ENCODE measurements at places on chromosomes 12 and 14.

- no peak for DNase-seq
- H3K27me3 ChIP-seq: no peaks in the 10 kb centered on the region
- peaks cover 8% of the 10 kb centered on the region for H3K4me1 ChIP-seq
- H3K27ac ChIP-seq: peak overlapping the region; percentile 95
- peak overlapping the region; percentile 93 for H3K4me3 ChIP-seq
- no peaks in the 10 kb centered on the region for H3K36me3 ChIP-seq
These were observed 457 bp downstream of the SOCS2 start for GRCh38 chr12:93572712-93573551.

- peak overlapping the region; percentile 22 for H3K27ac ChIP-seq
- H3K4me1 ChIP-seq: peaks cover 4% of the 10 kb centered on the region
- DNase-seq: no peak
- H3K27me3 ChIP-seq: no peaks in the 10 kb centered on the region
- H3K4me3 ChIP-seq: no peak overlapping the region
- H3K36me3 ChIP-seq: no peaks in the 10 kb centered on the region
These were observed 728 bp upstream of the STON2 start for GRCh38 chr14:81400852-81401251.

- no peak for DNase-seq
- H3K4me1 ChIP-seq: no peaks in the 10 kb centered on the region
- no peaks in the 10 kb centered on the region for H3K36me3 ChIP-seq
- H3K4me3 ChIP-seq: no peak overlapping the region
- H3K27me3 ChIP-seq: no peaks in the 10 kb centered on the region
- H3K27ac ChIP-seq: no peak overlapping the region
These were observed 124.9 kb downstream of the BCAT1 start for GRCh38 chr12:24823808-24824515.

DNA sequence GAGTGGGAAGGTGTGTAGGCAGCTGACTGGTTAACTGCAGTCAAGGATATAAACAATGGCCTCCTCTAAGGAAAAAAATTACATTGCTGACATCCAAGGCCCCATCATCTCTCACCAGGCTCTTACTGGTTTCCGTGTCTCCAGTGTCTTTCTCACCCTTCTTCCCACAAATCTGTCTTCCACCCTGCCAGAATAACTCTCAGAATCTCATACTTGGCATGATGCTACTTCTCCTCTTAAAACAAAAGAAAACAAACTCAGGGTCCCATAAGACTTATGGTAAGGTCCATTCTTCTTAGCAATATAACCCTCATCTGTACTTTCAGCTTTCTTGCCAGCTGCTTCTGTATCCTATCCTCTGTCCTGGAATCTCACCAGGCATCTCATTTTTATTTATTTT lies 68.9 kb downstream of the SUSD6 start:
- DNase-seq: no peak
- H3K4me3 ChIP-seq: no peak overlapping the region
- H3K36me3 ChIP-seq: no peaks in the 10 kb centered on the region
- H3K4me1 ChIP-seq: peaks cover 43% of the 10 kb centered on the region
- no peaks in the 10 kb centered on the region for H3K27me3 ChIP-seq
- peak overlapping the region; percentile 17 for H3K27ac ChIP-seq

- no peak for DNase-seq
- no peaks in the 10 kb centered on the region for H3K4me1 ChIP-seq
- H3K4me3 ChIP-seq: no peak overlapping the region
- H3K27me3 ChIP-seq: no peaks in the 10 kb centered on the region
- H3K36me3 ChIP-seq: no peaks in the 10 kb centered on the region
These were observed 30.6 kb upstream of the GALNT9 start for GRCh38 chr12:132359971-132360370.

DNA sequence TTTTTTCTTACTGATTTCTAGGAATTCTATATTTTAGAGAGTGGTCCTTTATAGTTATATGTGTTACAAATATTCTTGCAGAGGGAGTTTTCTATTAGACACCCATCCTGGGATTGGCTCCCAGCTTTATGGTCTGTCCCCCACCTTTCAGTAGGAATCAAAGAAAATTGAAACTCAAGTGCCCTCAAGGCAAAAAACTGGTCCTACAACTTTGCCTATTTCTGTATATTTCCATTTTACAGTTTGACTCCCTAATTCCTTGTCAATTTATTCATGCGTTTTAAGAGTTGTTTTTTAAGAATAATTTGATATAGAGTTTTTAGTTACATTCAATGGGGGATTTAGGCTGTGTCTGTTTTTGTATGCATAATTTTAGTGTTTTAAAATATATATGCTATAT lies 208.9 kb downstream of the SYNE2 start:
- H3K27ac ChIP-seq: no peak overlapping the region
- H3K4me1 ChIP-seq: no peaks in the 10 kb centered on the region
- no peak for DNase-seq
- no peaks in the 10 kb centered on the region for H3K27me3 ChIP-seq
- H3K4me3 ChIP-seq: no peak overlapping the region

DNA sequence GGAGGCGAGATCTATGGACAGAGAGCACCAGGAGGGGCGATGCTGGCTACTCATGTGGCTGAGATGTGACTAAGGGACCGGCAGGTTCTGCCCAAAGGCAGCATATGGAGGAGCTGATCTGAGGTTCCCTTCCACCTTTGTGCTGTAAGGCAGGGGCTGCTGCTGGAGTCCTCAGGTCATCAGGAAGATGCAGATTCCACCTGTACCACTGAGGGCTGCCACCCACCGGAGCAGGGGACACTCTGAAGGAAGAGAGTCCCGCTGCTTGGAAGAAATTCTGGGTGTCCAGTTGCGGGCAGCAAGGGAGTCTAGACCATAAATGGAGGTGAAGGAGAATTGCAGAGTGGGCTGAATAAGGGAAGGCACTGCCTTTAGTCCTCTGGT lies 55.3 kb downstream of the PLEKHG3 start:
- peaks cover 45% of the 10 kb centered on the region for H3K4me1 ChIP-seq
- H3K27ac ChIP-seq: no peak overlapping the region
- H3K27me3 ChIP-seq: no peaks in the 10 kb centered on the region
- no peak overlapping the region for H3K4me3 ChIP-seq
- H3K36me3 ChIP-seq: no peaks in the 10 kb centered on the region
- no peak for DNase-seq

DNA sequence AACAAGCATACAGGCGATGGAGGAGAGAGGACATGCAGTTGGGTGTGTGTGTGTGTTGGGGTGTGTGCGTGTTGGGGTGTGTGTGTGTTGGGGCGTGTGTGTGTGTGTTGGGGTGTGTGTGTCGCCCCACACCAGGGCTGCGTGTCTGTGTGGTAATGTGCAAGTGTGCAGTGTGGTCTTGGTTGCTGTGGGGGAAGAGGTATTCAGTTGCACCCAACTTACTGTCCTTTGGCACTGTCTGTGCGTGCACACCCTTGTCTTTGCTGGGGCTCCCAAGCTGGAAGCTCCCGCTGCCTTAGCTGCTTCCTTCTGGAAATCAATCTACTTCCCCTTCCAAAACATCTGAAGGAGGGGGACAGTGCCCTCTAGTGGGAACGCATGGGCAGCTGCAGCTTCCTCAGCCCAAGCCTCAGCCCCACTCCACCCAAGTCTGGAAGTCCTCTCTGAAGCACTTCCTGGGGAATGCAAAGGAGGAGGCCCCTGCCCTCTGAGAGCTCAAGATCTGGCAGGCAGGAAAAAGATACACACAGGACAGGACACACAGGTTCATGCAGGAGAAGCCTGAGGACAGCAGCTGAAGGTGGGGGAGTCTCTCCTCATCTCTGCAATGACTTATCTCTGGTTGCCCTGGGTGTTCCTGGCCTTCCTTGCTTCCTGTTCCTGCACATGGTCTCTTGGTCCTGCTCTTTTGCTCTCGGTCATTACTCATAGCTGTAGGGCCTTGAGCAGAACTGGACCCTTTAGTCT lies 13.1 kb downstream of the ASIC1 start:
- peaks cover 8% of the 10 kb centered on the region for H3K4me1 ChIP-seq
- no peak overlapping the region for H3K27ac ChIP-seq
- DNase-seq: no peak
- no peaks in the 10 kb centered on the region for H3K27me3 ChIP-seq
- H3K4me3 ChIP-seq: no peak overlapping the region
- no peaks in the 10 kb centered on the region for H3K36me3 ChIP-seq

DNA sequence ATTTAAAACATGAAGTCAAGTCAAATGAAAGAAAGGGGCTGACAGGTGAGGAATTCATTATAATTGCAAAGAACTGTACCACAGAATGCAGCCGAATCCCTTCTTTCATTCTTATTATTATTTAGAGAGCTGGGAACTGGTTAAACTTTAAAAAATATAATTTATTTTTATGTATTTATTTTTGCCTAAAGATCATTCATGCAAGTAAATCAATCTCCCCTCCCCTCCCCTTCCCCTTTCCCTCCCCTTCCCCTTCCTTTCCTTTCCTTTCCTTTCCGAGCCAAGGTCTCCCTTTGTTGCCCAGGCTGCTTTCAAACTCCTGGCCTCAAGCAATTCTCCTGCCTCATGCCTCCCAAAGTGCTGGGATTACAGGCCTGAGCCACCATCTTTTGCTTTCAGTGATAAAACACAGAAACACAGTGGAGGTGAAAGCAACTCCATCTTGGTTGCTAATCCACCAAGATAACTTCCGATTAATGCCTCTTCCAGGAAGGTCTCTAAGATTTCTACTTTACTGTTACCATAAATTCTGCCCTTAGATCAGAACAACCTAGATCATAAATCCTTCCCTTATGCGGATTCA lies 6.0 kb upstream of the UBC start:
- no peak overlapping the region for H3K4me3 ChIP-seq
- H3K4me1 ChIP-seq: peaks cover 60% of the 10 kb centered on the region

DNA sequence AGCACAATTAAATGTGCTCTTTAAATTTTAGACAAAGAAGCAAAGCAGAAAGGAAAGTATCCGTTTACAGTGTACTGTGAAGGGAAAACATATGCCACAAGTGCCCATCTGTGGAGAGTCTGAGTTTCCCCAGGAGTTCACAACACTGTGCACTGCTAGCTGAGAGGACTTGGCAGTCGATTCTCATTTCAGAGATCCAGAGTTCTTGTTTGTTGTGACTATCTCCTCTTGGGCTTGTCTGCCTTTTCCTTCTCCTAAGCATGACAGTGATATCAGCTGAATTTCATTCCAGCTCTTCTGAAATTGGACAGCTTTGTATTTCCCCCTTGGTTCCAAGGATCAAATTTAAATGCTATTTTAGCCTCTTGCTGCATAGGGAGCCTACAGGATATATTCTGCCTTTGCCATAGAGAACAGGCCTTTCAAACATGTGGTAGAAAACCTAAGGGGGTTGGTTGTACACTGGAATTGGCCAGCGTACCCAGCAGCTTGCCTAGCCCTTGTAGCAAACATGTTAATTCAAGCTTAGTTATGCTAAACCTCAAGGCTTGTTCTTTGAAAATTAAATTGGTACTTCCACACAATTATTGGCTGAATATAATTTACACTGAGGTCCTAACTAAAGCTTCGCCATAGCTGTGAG lies 259.2 kb upstream of the NOVA1 start:
- no peak for DNase-seq
- H3K4me3 ChIP-seq: no peak overlapping the region
- no peaks in the 10 kb centered on the region for H3K36me3 ChIP-seq
- no peaks in the 10 kb centered on the region for H3K27me3 ChIP-seq
- no peak overlapping the region for H3K27ac ChIP-seq

DNA sequence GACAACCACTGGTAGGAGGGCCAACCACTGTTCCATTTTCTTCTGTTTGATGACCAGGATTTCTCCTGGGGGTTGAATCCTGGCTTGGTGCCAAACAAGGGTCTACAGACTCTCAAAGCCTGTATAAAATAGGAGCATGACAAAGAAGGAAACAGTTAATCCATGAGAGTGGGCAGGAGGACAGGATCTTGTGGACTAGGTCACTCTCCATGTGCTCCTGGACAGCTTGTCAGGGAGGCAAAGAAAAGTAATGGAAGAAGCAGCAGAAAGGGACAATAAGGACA lies 243.7 kb downstream of the AKAP6 start:
- H3K27ac ChIP-seq: no peak overlapping the region
- no peaks in the 10 kb centered on the region for H3K4me1 ChIP-seq
- no peak for DNase-seq
- no peaks in the 10 kb centered on the region for H3K27me3 ChIP-seq
- H3K36me3 ChIP-seq: no peaks in the 10 kb centered on the region
- no peak overlapping the region for H3K4me3 ChIP-seq

DNA sequence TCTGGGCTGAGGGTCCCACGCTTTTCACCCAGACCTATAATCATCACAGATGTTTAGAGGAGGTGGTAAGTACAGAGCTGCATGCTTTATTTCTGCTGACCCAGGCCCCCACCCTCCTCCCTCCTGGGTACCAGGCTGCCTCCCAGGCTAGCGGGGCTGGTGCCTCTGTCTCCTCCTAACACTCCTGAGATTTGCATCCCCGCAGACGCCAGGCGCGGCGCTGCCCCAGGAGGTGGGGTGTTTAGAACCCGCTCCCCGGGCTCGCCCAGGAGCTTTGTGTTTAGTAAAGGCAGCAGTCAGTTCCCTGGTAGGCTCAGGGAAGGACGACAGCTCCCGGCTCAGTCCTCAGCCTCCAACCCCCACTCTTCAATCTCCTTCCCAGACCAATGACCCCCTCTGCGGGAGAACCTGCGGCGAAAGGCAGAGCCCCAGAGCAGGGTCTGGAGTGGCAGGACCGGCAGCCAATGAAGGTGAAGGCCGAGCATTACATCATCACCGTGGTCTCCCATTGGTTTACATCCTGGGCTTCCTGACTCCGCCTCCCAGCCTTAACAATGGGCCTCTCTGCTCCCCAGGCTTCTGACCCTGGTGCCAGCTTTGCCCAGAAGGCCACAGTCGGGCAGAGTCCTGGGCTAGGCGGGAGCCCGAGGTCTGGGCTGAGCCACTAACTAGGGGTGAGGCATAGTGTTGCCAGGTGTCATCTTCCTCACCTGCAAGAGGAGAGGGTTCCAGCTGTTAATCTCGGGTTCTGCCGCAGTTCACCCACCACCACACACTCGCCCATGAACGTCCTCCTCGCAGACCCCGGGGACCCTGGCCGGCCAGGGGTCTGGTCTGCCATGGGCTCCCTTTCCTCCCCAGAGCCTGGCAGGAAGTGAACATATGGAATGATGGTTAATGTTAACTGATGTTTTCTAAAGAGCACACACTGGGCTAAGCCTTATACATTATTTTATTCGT lies 57.5 kb downstream of the CALM1 start:
- peaks cover 10% of the 10 kb centered on the region for H3K4me1 ChIP-seq
- peak overlapping the region; percentile 19 for H3K4me3 ChIP-seq
- DNase-seq: peak; percentile 59

GRCh38 chr14:66610154-66610563 lies 102.2 kb downstream of the GPHN start:
- no peaks in the 10 kb centered on the region for H3K36me3 ChIP-seq
- no peak overlapping the region for H3K4me3 ChIP-seq
- H3K27ac ChIP-seq: no peak overlapping the region
- no peak for DNase-seq

DNA sequence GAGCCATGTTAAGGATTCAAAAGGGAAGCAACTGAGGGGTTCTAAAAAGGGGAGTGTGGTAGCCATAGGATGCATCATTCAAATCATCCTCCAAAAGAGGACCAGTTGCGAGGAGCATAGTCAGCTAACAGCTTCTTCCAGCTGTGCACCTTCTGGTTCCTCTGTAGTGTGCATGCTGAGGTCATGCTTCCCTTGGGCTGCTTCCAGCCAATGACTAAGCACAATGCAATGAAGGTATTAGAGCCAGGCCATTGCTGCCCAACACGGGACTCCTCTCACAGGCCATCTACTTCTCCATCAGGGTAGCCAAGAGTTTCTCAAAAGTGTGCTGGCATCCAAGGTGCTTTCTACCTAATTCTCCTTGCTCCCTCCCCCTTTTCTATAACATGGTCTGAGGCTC lies 69.2 kb upstream of the ARID2 start:
- H3K27me3 ChIP-seq: no peaks in the 10 kb centered on the region
- H3K36me3 ChIP-seq: no peaks in the 10 kb centered on the region
- H3K4me1 ChIP-seq: no peaks in the 10 kb centered on the region
- DNase-seq: peak; percentile 39
- no peak overlapping the region for H3K27ac ChIP-seq

GRCh38 chr12:94952325-94952724 lies 51.2 kb downstream of the NDUFA12 start:
- no peak overlapping the region for H3K27ac ChIP-seq
- no peaks in the 10 kb centered on the region for H3K4me1 ChIP-seq
- no peaks in the 10 kb centered on the region for H3K27me3 ChIP-seq
- no peak for DNase-seq
- H3K36me3 ChIP-seq: no peaks in the 10 kb centered on the region
